Activated CD4-positive, alpha-beta memory T cell treated with anti-CD3 and anti-CD28 coated beads for 36 hours (primary cell): ENCODE measurements at places on chromosomes 16 and 17. TPM values are rescaled to one million over a fixed set of nuclear protein-coding genes. Genes with fewer than 3 reads are reported as not detected.

DNA sequence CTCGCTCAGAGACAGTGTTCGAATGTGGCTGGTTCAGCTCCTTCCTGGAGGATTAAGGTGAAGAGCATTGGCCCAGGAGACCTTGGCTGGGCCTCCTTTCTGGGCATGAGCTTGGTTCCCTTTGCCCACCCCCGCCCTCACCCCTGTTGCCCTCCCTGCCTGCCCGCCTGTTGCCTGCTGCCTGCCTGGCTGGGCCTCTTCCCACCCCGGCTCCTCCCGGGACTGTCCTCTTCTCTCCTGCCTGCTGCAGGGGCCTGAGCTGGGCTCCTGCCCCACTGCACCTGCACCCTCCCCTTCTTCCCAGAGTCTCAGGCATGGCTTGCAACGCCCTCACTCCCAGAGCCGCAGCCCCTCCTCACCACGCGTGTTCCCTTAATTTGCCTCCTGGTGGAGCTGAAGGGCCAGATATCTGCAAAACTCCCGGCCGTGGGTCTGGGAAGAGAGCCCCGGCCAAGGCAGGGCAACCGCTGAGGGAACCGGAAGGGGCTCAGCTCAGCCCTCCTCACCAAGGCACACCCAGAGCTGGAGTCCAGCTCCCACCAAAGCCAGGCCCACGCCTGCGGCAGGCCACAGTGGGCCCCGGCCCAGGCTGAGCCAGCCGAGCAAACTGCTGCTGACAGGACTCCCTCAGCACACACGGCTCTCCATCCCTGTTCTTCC lies 31.2 kb downstream of the MNT start:
- DNase-seq, result no peak

- peak; percentile 69 for DNase-seq
These were observed 88.6 kb downstream of the USP31 start for GRCh38 chr16:23060458-23061320.

- peak; percentile 71 for DNase-seq
These were observed at the start of gene GPRC5C for GRCh38 chr17:74431568-74432423. Gene GPRC5C (plus strand): TSS chr17:74432088. CDS start chr17:74439777, 7,689 bp downstream.

DNA sequence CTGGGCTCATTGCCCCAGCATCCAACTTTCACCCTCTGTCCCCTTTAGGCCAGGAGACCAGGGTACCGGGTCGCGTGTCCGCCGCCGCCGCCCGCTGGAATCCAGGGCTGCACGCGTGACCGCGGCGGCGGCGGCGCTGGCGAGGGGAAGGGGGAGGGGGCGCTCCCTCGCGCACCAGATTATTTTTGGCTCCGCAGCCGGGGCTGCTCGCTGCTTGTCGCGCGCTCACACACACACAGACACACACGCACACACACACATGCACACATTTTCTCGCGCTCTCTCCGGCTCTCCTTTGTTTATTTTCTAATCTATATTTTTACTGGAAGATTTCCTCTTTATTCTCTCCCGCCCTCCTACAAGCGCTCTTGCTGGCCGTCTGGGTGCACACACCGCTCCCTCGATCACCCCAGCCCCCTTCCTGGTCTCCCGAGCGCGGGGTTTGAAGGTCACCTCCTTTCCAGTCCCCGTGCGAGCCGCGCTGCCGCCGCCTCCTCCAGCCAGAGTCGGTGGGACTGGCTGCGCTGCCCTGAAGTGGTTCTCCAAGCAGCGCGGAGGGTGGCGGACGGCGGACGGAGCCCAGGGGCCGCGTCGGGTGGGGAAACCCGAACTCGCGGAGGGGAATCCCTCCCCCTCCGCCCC lies 921.4 kb upstream of the EEF2KMT start:
- no peak for DNase-seq

GRCh38 chr17:38870259-38871165 lies 654 bp downstream of the LASP1 start:
- peak; percentile 85 for DNase-seq

DNA sequence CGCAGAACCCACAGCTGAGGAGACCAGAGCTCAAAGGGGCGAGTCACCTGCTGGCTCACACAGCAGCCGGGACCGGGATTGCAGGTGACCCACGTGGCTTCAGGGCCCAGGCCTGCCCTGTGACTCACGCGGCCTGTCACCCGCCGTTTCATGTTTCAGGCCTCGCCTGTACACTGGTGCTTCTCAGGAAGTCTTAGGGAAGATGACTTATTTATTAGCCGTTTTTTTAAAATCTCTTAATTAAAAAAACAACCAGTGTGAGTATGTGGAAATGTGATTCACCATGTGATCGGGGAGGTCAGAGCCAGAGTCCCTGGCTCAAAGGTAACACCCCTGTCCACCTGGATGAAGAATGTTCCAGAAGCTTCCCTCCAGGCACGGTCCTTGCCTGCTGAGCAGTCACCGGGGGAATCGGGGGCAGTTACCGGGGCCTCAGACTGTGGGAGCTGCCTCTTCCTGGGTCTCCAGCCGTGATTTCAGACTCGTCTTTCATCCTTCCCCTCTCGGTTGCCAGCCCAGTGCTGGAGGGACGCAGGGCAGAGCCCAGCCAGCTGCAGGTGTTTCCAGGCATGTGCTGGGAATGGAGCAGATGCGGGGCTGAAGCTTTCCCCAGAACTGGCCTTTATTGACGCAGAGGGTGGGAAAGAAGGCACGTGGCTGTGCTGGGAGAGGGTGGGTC lies 49.3 kb downstream of the CMIP start:
- peak; percentile 70 for DNase-seq

DNA sequence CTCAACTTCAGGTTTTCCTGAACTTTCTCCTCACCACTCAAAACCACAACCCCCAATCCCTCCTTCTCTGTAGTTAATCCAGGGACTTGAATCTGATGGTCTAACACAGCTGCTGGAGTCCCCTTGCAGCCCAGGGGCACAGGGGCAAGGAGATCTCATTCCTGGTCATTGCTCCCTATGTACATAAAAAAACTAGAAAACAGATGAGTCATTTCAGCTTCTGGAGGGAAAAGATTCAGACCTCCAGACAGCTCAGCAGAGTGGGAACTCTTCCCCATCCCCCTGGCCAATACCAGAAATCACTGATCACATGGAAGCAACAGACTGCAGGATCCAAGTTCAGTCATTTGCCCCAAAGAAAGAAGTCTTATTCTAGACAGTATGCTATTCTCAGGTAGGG lies 62.1 kb downstream of the DYNLRB2 start:
- DNase-seq, result no peak

DNA sequence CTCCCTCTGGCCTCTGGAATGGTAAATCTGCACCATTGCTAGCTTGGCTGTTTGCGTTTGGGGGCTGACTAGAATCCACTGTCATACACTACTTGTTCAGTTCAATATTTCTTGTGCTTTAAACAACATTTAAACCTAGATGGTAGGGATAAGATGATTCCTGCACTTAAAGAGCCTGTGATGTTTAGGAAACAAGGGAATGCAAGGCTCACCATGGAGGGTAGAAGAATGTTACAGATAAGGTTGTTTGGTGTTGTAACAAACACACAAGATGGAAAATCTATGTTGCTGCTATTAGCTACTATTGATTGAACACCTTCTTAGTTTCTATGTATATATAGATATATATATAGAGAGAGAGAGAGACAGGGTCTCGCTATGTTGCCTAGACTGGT lies 31.4 kb downstream of the YPEL2 start:
- DNase-seq, result no peak

DNA sequence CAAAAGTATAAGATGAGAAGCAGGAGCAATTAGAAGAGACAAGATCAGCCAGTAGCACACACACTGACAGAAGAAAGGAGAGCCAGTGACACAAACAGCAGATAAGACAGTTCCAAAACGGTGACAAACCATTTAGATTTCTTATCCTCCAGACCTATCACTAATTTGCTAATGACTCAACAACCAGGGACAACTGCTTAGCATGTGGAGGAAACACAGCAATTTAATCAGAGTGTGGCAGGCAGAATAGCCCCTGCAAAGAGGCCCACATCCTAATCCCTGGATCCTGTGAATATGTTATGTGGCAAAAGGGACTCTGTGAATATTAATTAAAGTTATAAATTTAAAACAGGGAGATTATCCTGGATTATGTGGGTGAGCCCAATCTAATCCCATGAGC lies 81.1 kb downstream of the CACNG1 start:
- no peak for DNase-seq

- peak; percentile 96 for DNase-seq
These were observed 25.7 kb downstream of the MRC2 start for GRCh38 chr17:62653002-62653825.

DNA sequence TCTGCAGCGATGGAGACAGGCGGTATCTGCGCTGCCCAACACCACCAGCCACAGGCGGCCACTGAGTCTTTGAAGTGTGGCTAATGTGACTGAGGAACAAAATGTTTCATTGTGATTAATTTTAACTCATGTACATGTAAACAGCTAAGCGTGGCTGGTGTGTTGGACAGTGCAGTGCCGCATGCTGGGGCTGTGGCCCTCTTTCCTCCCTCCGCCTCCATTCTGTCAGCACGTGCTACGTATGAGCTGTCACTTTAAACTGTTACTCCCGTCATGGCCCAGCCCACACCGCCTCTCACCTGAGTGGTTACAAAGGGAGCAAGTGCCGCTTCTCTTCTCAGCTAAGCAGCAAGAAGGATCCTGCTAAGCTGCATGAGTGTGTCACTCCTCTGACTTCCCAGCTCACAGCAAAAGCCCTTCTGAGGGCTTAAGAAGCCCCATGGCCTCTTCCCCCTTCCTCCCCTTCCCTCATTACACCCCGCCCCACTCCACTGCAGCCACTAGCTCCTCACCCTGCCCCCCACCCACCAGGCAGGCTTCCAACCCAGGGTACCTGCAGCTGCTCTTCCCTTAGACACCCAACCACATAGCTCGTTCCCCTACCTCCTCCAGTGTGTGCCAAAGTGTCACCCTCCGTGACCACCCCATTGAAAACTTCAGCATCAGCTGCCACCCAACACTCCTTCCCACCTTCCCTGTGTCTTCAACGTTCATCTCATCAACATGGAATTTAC lies 15.0 kb downstream of the HASPIN start:
- DNase-seq, result peak; percentile 87

GRCh38 chr17:8341456-8341855 lies 1.8 kb downstream of the ODF4 start:
- no peak for DNase-seq

DNA sequence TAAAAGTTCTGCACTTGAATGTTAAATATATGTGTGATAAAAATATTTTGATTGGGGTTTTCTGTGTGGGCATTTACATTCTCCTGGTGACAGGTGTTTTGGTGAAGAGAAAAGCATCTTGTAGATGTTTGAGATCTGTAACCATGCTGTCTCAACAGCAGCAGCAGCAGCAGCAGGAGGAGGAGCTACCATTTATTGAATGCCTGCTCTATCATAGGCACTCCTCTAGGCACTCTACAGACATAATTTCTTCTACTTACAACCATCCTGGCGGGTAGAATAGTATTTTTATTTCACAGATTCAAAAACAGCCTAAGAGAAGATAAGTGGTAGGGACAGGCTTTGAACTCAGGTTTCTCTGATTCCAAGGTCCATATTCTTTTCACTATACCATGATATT lies 159.7 kb upstream of the TBX2 start:
- DNase-seq, result no peak

- peak; percentile 51 for DNase-seq
These were observed at the start of gene SDR42E2 for GRCh38 chr16:22161999-22162655. Gene SDR42E2 (plus strand): TSS chr16:22162506. CDS start chr16:22165583, 3,077 bp downstream.

DNA sequence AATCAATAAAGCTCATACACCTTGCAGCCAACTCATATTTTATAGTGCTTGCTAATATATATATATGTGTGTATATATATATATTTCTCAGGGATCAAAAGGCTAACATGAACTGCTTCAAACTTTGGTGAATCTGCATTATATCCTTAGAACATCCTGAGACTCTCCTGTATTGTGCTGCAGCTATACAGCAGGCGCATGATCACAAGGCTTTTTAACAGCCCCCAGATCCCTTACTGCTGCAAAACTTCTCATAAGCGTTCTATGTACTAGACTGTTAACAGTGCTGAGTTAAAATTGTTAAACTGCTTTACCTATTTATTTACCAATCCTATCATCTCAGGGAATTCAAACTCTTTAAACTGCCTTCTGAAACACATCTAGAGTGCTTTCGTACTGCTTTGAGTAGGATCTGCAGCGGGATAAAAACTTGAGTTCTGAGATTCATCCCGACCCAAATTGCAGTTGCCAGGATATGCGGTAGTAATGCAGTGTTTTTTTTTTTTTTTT lies 1.3 kb downstream of the GPATCH8 start:
- DNase-seq, result no peak

DNA sequence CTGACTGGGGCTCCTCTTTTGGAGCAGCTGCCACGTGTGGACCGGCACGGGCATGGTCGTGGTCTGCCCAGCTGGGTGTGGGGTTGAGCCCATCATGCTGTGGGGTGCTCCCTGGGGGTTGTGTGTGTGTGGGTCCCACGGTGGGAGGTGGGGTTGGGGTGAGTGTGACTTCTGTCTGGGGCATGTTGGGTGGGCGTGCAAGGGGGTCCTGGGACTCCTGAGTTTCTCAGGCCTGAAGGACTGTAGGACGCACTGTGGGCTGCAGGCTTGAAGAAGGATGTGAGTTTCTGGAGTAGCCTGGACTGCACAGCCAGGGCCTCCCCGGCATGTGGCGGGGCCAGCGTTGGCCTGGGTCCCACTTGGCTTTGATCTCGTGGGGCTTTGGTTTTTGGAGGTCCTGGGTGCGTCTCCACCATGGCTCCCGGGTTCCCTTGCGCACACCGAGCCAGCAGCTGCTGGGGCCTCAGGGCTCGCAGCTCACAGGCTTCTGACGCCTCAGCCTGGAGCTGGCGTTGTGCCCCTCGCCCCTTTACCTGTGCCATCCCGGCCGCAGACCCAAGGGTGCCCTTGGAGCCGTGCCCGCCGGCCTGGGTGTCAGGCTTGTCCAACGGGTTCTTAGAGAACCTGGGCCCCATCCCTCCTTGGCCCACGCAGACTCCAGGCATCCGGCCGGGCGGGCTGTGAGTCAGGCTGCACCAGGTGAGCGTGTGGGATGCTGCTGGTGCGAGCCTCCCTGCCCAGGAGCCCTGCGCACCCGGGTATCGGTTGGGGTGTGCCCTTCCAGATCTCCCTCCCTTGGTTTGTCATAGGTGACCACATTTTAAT lies 34.4 kb upstream of the ZNF750 start:
- no peak for DNase-seq

- peak; percentile 44 for DNase-seq
These were observed 12.1 kb downstream of the CFDP1 start for GRCh38 chr16:75420987-75421819.

GRCh38 chr16:81633680-81634379 lies 145.3 kb upstream of the PLCG2 start:
- DNase-seq, result peak; percentile 45

Gene KCNH4
- total RNA-seq, result 0.40 TPM

Gene PLA2G10
- total RNA-seq, result not detected

Gene C16orf96
- total RNA-seq, result 0.17 TPM

Gene ABCC3
- not detected for total RNA-seq

Gene GPR139
- total RNA-seq, result not detected

Gene SLC6A2
- total RNA-seq, result not detected

Gene WNT9B
- total RNA-seq, result not detected

Gene MXRA7
- total RNA-seq, result 8.0 TPM

Gene CD300A
- 11.3 TPM for total RNA-seq

Gene MYH1
- not detected for total RNA-seq
